Substantia nigra (tissue), 51 donors: ENCODE measurements at places on chromosomes 5 and 9.

- peak; percentile 24 for DNase-seq
Measured at GRCh38 chr5:87541033-87541432, 128.3 kb upstream of the CCNH start.

- no peak for DNase-seq
Measured at GRCh38 chr9:16624744-16625117, 245.7 kb downstream of the BNC2 start.

GRCh38 chr5:133885566-133885965 lies 82.9 kb downstream of the C5orf15 start:
- no peak for DNase-seq

DNA sequence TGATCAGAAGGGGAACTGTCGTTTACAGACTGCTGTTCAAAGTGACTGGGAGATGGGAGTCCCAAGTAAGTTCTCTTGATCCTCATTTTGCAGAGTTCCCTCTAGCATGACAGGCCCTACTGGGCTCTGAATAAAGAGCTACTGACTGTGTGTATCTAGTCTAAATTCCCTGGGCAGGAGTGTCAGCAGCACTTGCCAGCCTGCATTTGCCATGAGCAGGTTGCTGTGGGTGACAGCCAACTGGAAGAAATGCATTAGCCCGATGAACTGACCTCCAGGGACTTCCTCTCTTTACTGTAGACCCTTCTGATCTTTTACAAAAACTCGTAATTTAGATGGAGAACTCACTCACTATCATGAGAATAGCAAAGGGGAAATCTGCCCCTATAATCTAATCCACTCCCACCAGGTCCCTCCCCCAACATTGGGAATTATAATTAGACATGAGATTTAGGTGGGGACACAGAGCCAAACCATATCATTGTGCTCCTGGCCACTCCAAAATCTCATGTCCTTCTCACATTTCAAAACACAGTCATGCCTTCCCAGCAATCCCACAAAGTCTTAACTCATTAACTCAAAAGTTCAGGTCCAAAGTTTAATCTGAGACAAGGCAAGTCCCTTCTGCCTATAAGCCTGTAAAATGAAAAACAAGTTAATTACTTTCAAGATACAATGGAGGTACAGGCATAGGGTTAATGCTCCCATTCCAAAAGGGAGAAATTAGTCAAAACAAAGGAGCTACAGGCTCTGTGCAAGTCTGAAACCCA lies 78.9 kb upstream of the CXCL14 start:
- DNase-seq: no peak
